ENCODE measurements at places on chromosomes 16 and 17. TPM values are rescaled to one million over a fixed set of nuclear protein-coding genes. Genes with fewer than 3 reads are reported as not detected.

Gene LRRC36
- not detected for total RNA-seq

Gene TLCD1
- 1.2 TPM for total RNA-seq

Gene CLDN9
- not detected for total RNA-seq

Gene BOLA2
- 34.1 TPM for total RNA-seq

Gene ARL5C
- total RNA-seq: not detected

Gene TPSD1
- not detected for total RNA-seq

Gene TBC1D3G
- total RNA-seq: not detected

Gene CAPN15
- total RNA-seq: 15.5 TPM

Gene ZMYND15
- under 0.01 TPM for total RNA-seq

Gene KRTAP3-2
- not detected for total RNA-seq

Gene KRT16
- not detected for total RNA-seq

Gene ACSM3
- total RNA-seq: 0.22 TPM

Gene TMEM92
- total RNA-seq: not detected

Gene CCDC154
- under 0.01 TPM for total RNA-seq
